ENCODE measurements at places on chromosomes 5 and 9.
A peak's percentile ranks its signal among the peaks of the same experiment; 100 is the strongest.

DNA sequence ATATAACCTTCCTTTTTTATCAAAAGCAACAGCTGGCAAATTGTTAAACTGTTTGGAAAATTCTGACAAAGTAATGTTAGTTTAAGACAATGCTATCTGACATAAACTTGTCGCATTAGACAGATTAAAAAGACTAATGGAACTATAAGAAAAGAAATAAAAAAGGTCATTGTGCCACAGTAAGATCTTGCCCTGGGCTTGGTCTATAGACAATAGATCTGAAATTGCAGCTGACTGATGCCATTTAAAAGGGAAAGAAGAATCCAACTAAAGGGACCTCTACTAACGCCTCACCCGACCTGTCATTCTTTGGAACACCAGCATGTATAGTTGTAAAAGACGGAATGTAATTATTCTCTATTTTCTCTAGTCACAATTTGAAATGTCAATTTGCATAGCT lies 644.4 kb upstream of the GRAMD2B start:
- no peak for DNase-seq

- DNase-seq: peak; percentile 70
These were observed 8.8 kb upstream of the SLC6A7 start for GRCh38 chr5:150181027-150181426.

- no peak for DNase-seq
These were observed 27.1 kb upstream of the ZBTB43 start for GRCh38 chr9:126777733-126778132.

DNA sequence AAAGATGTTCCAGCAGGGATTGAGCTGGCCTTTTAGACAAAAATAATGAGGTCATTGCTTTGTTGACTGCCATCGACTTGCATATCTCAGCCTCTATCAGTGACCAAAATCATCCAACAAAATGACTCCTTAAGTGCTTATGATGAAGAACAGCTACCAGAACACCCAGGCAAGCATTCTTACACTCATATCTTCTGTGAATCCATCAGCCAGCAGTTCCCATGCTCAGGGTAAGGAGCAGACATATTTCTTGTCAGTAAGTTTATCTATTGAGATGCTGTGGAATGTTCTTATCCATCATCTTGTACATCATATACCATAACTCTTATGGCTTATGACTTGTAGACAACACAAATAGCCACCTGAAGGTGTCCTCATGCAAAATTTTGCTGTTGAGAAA lies 20.2 kb upstream of the SPDL1 start:
- no peak for DNase-seq

DNA sequence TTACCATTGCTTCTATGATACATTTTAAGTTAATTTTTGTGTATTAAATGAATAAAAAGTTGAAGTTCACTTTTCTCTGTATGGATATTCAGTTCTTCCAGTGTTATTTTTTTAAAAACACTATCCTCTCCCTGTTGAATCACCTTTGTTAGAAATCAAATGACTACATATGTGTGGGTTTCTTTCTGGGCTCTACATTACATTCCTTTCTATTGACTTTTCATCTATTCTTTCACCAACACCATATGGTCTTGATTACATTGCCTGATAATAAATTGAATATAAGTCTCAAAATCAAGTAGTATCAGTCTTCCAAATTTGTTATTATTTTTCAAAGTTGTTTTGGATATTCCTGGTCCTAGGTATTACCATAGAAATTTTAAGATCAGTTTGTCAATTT lies 7.3 kb upstream of the RASEF start:
- DNase-seq: peak; percentile 79

DNA sequence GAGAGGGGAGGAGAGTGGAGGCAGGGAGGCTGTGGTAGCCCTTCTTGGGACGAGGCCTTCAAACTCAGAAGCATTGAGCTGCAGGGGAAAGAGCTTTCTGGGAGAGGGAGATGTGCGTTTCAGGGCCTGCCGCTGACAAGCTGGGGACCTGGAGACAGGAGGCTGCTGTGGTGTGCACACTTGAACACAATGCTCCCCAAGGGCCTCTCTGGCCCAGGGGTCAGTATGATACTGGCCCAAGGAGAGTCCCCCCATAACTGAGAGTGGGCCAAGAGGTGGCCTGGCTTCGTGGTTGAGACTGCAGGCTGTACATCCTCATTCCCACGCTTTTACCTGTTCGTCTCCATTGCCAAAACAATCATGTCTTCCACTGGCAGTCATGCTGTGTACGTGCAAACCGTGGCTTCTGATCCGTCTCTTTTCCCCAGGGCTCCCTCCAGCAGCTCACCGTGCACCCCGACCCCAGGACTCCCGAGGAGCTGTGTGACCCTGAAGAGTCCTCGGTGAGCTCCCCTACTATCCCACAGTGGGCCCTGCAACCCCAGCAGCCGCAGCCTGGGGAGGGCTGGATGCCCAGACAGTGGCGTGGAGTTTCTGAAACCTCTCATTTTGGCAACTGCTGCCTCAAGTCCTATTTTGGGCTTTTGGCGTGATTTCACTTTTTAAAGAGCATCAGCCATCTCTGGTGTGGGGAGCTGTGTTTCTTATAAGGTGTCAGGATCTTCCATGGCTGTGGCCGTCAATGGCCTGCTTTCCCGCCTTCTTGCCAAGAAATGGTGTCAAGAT lies 43.4 kb downstream of the COL15A1 start:
- no peak for DNase-seq

GRCh38 chr5:32709750-32710549 lies 1.2 kb upstream of the NPR3 start:
- peak; percentile 77 for DNase-seq

DNA sequence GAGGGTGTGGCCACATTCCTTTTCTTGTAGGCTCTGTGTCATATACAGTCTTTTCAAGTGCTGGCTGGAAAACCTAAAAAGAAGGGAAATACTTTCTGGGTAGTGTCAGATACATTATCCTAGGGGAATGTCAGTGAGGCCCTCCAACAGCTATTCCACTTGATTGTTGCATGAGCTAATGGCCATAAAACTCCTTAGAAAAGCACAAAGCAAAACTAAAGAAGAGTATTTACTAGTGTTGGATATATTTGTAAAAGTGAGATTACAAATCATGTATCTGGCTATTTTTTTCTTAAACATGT lies 829 bp downstream of the ANXA1 start:
- peak; percentile 66 for DNase-seq

GRCh38 chr5:147451193-147451592 lies 58.7 kb downstream of the DPYSL3 start:
- no peak for DNase-seq

GRCh38 chr5:148978370-148979082 lies 84.3 kb downstream of the SH3TC2 start:
- DNase-seq: no peak

Data from fibroblast of mammary gland (primary cell).